ENCODE measurements at places on chromosomes 1 and 21.

DNA sequence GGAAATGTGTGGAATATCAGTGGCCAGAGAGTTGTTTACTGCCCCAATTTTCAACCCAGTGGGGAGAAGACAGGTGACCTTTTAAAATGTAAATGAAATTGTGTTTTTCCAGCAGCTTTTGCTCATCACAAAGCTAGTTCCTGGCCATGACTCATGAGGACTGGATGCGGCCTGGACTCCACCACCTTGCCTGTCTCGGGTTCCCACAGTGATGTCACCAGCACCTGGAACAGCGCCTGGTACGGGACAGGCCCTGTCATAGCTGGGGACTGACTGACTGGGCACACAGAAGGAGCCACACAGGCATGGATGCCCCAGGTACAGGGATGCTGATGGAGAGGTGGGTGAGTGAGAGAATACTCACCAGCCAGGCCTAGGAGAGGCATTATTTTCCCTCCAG, 277.1 kb downstream of the AJAP1 start:
- DNase-seq = no peak

DNA sequence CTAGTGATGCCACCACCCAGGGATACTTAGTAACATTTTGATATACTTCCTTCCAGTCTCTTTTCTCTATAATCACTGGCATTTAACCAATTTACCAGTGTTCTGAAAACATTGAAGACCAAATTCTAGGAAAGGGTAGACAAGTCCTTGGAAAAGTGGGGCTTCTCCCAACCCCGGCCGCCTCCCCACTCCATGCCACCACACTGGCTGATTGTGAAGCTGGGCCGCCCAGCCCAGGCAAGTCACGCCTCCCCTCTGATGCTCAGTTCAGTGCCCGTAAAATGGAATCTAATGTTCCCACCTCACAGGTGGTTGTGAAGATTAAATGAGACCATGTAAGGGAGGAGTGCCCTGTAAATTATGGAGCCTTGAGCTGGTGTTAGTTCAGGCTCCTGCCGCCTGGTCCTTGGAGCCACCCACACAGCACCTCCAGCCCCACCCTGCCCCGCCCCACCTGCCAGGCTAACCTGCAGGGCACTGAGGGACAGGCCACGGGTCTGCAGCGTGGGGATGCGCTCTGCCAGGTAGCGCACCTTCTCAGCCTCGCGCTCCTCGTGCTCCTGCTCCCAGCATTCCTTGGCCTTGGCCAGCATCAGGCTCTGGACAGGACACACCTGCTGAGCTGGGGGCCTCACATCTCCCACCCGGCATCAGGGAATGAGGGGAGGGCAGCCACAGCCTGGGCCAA, 7.3 kb downstream of the TNNI1 start:
- DNase-seq = no peak

- DNase-seq = no peak
Observed at GRCh38 chr1:19973616-19974015, 5.8 kb downstream of the PLA2G2A start.

GRCh38 chr1:51344602-51345299, 14.4 kb upstream of the TTC39A start:
- no peak for DNase-seq

- no peak for DNase-seq
Observed at GRCh38 chr1:208177656-208178055, 66.5 kb downstream of the PLXNA2 start.

DNA sequence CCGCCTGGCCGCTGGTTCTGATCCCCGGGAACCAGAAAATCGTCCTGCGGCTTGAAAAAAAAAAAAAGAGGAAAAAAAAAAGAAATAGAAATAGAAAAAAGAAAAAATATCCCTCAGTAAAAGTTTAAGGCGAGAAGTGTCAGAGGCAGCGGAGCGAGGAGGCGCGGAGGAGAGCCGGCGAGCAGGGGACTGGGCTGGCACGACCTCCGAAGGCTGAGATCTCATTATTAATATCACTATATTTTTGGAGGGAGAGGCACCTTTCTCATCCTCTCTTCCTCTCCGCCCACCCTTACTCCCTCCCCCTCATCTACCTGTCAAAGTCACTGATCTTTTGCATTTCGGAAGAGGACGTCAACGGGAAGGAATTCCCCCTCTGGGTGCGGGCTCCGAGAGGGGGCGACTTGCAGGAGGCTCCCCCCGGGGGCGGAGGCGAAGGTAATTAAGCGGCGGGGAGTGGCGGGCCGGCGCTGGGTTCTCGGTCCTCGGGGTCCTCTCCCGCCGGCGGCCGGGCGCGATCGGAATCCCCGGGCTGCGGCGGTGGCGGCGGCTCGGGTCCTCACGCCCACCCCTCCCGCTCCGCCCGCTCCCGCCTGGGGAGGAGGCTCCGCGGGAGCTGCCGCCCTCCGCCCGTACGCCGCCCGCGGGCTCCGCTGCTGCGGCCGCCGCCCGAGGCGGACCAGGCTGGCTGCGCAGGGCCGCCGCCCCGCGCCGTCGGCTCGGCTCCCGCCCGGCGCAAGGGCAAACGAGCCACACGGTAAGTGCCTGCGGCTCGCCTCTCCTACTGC, at the start of gene NTNG1:
TSS of gene NTNG1 (plus strand) at position 337 of the 788 bp plus-strand sequence.
- DNase-seq = peak; percentile 21

GRCh38 chr1:203120325-203121153, 7.0 kb upstream of the ADORA1 start:
- DNase-seq = no peak

- no peak for DNase-seq
Observed at GRCh38 chr1:116458695-116459094, 85.7 kb downstream of the ATP1A1 start.

GRCh38 chr1:231522931-231523642, 5.4 kb upstream of the TSNAX start:
- no peak for DNase-seq

- no peak for DNase-seq
Observed at GRCh38 chr21:39451332-39452206, at the start of gene SH3BGR. Gene SH3BGR, plus strand, starts transcription at chr21:39451970. Its CDS starts 127 bp downstream, at chr21:39452097.

DNA sequence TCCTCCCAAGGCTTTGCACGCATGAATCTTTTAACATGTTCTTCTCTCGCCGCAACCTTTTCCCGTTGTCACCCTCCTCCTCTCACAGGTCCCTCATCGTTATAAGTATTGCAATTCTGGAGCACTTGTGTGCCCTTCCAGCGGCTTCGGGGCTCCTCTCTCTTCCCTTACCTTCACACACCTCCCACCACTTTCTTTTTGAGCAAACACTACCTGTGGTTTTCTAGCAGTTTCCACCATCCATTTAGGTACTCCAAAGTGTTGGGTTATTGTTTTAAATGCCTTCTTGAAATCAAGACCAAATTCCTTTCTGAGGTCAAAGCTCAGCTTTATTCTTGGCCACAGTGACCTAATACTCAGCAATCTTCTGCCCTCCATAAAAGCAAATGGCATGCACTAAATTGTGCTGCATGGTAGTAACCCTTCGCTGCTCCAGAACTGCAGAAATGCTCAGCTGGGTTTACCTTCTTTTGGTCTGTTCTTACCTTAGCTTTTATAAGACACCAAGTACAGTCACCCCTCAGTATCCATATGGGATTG, 472.4 kb downstream of the SETD4 start:
- no peak for DNase-seq

GRCh38 chr1:182791281-182792179, 2.0 kb downstream of the NPL start:
- DNase-seq = no peak

- DNase-seq = no peak
Observed at GRCh38 chr1:71695821-71696220, 586.5 kb downstream of the NEGR1 start.

DNA sequence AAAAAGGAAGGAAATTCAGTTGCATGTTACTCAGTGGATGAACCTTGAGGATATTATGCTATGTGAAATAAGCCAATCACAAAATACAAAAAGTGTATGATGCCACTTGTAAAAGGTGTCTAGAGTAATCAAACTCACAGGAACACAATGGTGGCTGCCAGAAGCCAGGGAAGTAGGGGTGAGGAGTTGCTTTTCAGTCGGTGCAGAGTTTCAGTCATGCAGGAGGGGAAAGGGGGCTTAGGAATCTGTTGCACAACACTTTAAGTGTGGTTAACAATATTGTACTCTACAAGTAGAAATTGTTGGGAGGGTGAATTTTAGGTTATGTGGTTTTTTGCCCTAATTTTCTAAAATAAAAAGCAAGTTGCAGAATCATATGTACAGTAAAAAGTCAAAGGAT, 184.2 kb upstream of the RAB4A start:
- DNase-seq = no peak

GRCh38 chr1:26582053-26582835, 52.7 kb downstream of the RPS6KA1 start:
- no peak for DNase-seq

DNA sequence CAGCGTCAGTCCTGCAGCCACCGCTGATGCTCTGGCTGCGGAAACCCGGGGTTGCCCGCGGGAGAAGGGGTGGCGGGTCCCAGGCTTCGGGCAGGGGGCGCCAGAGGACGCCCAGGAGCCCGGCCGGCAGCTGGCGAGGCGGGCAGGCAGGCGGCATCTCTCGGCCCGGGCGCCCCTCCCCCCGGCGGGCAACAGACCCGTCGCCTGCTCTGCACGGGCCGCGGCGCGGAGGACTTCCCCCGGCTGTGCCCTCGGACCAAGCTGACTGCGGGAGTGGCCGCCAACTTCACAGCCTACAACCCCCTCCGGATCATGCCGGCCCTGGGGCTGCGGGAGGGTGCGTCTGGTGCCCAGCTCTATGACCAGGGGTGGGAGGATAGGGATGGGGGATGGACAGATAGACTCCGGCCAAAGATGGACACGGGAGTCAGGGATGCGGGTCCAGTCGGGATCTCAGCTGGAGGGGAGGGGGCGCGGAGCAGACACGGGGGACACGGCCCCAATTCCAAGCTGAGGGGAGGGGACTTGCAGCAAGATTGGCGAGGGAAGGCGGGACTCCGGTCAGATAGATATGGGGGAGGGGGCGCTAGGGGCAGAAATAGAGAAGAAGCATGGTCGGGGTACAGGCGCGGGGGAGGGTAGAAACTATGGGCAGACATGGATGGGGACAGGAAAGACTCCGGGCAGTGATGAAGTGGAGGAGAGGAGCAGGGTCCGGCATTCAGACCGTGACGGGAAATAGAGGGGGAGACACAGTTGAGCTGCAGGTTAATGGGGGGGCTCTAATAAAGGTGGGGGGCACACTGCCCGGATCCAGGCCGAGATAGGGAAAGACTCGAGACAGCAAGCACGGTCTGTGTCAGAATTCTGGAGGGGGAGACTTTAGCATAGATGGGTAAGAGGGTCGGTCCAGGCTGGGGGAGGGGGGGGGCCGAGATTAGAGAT, 1.1 kb downstream of the ADGRB2 start:
- peak; percentile 76 for DNase-seq

- DNase-seq = no peak
Observed at GRCh38 chr1:226541631-226542622, 6.6 kb upstream of the STUM start.

DNA sequence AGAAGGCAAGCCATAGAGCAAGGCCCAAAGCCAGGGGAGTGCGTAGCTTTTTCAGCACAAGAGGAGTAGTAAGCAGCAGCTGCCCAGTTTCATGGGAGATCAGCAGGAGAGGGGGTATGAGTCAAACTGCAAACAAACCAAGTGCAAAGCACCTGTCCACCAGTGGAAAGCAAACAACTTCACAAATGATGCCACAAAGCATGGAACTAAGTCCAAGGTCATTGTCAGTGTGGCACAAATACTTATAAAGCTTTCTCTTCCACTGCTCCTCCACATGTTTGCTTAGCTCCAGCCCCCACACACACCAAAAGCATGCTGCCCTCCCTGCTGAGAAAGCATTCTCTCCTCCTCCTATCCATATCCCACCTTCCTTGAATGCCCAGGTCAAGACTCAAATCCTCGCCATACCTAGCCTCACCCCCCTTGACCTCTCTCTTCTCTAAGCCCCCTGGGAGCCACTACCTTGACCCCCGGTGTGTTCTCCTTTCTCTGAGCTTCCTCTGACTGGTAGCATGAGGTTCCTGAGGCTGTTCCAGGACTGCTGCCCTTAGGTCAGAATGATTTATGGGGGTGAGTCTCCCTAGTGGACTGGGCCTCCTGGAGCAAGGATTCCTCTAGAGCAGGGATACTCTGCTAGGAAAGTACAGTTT, 70.4 kb downstream of the DMAP1 start:
- no peak for DNase-seq
